ENCODE measurements at places on chromosomes 5 and 9. TPM values are rescaled to one million over a fixed set of nuclear protein-coding genes. Genes with fewer than 3 reads are reported as not detected.

DNA sequence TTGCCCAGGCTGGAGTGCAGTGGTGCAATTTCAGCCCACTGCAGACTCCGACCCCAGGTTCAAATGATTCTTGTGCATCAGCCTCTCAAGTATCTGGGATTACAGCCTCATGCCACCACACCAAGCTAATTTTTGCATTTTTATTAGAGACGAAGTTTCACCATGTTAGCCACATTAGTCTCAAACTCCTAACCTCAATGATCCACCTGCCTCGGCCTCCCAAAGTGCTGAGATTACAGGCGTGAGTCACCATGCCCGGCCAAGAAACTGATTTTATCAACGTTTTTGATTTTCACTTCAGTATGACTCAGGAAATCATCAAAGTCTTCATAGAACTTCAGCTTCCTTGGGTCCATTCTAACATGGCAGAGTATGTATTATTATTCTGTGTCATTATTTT lies 125.4 kb downstream of the GABRG2 start:
- no peak for DNase-seq

DNA sequence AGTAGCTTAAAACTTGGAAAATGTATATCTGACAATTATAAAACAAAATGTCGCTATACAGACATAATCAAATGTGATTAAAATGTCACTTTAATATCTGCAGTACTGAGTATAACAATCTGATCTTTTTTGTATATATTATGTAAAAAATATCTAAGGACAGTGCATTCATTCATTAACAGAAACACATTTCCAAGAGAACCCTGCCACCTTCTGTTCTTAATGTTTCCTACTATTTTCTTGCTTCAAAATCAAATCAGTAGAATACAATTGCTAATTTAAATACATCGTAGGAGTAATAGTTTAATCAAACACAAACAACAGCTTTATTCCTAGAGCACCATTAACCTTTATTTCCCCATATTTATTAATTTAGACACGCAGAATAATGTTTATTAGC lies 142.6 kb upstream of the ST8SIA4 start:
- no peak for DNase-seq

AK8 gene
- total RNA-seq, result not detected

DNA sequence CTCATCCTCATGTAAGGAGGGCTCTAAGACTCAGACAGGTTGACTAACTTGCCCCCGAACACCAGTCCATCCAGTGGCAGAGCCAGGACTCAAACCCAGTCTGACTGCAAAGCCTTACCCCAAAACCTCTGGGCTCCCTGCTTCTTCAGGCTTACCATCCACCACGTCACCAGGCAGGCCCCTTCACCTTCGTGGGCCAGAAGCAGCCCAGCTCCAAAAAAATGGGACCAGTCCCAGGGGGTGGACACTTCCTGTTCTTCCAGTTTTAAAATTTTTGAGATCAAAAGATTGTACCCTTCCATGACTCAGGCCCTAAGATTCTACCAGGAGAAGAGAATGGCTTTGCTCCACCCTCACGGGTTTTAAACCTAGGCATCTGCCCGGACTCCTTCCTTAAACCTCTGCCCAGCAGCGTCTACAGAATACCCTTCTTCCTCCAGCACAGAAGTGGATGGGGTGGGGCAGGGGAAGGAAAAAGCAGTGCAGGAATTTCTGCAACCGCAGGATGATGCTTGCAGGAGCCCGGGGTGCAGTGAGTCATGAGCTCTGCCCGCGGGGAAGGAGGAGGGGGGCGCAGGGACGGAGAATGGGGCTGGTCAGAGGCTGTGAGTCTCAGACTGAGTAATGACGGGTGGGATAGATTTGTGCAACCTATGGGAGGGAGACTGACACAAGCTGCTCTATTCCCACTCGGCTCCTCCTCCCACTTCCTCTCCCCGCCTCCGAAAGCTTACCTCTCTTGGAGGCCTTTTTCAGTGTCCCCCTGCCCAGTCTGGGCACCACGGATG lies 50.4 kb upstream of the STXBP1 start:
- peak; percentile 80 for DNase-seq

GRCh38 chr9:81417299-81417675 lies 272.1 kb downstream of the TLE1 start:
- no peak for DNase-seq

TRAF1 gene
- 8.7 TPM for total RNA-seq

GRCh38 chr9:110206389-110206788 lies 1.6 kb downstream of the C9orf152 start:
- no peak for DNase-seq

- DNase-seq, result no peak
Observed at GRCh38 chr5:165228184-165228583, 1722.8 kb downstream of the MAT2B start.

- DNase-seq, result no peak
Observed at GRCh38 chr9:121597698-121598166, 53.7 kb upstream of the DAB2IP start.

DNA sequence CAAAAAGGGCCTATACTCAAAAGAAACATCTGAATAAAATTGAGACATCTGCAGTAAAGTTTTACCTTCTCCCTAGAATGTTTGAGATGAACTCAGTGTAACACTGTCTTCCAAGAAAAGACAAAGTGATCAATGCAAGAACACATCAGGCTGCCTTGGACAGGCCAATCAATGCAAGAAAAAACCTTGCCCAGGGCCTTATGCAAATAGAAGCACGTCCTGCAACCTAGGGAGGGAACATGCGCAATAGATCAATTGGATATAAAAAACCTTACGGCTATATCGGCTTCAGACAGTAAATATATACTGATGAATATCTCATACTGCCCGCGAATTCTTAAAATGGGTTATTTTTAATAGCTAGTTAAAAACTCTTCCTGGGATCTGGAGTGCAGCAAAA lies 66.4 kb upstream of the POU5F2 start:
- DNase-seq, result no peak

DNA sequence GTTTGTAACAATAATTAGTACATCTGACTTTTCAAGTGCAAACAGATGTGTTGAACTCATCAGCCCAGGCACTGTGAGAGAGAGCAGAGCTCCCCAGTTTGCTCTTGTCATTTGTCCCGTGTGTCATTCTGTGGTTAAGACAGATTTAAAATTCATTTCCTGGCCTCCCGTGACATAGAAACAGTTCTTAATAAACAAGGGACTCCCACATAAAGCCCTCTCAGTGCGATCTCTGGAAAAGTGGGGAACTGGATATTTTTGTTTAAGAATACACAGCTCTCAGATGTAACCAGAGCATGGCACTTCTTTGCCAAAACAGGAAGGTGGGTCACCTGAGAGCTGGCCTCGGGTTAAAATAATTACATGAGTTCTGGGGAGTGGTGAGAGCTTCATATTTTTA lies 58.6 kb downstream of the PRKACG start:
- DNase-seq, result no peak

DNA sequence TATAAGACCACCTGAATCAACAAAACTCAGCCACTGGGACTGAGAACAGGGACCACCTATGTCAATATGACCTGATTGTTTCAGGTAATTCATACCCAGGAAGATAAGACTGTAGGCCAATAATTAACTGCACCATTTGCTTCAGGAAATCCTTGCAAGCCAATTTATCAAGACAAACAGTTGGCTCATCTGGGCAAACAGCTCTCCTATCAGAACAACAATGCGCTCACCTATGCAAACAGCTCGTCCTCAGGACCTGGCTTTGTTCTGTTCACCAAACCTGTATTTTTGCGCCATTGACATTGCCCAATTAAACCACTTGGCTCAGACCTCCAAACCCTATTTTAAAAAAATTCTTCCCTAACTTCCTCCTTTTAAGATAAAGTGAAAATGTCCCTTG lies 92.3 kb upstream of the MARCHF11 start:
- no peak for DNase-seq

CDX1 gene
- total RNA-seq, result 429 TPM

DNA sequence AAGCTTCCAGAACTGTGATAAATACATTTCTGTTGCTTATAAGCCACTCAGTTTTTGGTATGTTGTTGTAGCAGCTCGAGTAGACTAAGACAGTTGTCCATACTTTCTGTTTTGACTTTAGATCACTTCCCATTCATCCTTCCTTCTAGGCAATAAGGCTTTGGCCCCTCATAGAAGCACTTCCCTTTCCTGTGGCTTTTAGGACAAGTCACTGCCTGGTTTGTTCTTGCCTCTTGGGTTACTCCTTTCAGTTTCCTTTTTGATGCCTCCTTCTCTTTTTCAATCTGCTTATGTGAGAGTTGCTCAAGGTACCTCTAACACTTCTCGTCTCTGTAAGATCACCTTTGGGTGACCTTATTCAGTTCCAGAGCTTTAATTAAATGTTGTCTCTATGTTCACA lies 72.4 kb upstream of the NTRK2 start:
- DNase-seq, result no peak

DNA sequence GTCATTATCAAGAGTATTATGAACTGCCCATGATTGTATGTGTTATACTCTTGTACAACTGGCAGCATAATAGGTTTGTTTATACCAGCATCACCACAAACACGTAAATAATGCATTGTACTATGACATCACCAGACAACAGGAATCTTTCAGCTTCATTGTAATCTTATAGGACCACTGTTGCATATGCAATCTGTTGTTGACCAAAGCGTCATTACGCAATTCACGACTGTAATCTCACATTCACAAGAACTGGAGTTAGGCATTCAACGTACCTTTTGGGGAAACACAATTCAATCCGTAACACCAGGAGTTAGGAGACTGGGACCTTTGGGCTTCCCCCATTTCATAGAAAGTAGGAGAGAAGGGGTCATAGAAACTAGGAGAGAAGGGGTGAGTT lies 20.4 kb upstream of the ARSI start:
- no peak for DNase-seq

DNA sequence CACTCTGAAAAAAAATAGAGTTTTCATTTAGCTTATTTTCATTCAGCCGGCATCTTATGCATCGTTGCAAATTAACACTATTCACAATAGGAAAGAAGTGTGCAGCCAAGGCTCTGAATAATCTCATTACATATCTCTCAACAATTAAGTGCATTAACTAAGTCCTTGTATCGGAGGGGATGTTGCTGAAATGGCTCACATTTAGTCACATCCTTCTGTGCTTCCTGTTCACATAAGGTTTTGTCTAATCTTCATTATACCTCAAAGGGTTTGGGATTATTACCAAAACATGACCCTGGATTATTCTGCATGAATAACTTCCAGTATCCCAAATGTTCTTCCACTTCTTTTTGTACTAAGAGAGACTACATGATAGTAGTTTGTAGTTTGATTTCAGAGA lies 278.0 kb upstream of the GRIA1 start:
- DNase-seq, result no peak

- no peak for DNase-seq
Observed at GRCh38 chr5:174140452-174141020, 95.0 kb downstream of the NSG2 start.

GRCh38 chr5:157913575-157913974 lies 54.6 kb upstream of the CLINT1 start:
- DNase-seq, result no peak

GRCh38 chr5:6431214-6432195 lies 17.2 kb upstream of the UBE2QL1 start:
- DNase-seq, result no peak

DNA sequence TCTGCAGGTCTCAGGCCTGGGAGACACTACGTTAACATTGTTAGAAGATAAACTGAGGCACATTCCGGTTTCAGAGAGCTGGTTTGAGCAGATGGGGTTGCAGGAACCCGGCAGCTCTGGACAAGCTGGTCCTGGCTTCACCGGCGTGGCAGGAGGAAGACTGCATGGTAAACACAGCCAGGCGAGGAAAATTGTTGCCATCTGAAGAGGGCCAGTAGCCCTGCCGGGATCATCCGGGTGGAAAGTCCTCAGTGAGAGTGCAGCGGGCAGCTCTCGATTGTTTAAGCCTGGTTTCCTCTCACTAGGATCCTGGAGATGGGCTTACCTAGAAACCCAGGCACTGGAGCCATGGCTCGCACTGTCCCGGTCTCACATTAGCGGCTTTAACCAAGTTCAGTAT lies 226.9 kb downstream of the IRX2 start:
- no peak for DNase-seq
